ENCODE measurements at places on chromosomes 4 and X.

GRCh38 chr4:122540838-122541237 lies 80.0 kb downstream of the IL21 start:
- DNase-seq: no peak

DNA sequence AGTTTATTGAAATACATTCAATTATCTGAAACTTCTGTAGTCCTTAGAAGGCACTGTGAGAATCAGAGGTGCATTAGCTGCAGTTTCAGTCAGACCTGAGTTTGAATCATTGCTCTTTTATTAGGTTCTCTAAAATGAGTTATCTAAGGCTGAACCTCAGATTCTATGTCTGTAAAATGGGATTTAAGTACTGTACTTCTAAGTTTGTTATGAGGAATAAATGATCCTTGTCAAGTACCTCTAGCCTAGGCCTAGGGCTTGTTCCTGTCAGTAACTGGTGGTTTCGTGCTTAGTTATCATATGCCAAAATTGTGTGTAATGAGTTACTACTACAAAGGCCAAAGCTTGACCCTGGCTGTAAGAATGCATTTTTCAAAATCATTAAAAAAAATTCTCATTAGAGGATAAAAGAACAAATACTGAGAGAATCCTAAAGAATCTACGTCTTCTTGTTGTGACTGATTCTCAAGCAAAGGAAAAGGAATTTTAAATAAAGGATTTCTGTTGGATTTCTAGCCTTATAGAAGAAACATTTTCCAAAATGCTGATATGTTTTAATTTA lies 65.8 kb downstream of the SLIT2 start:
- DNase-seq: no peak

GRCh38 chr4:77178560-77178959 lies 21.6 kb downstream of the CCNG2 start:
- DNase-seq: no peak

DNA sequence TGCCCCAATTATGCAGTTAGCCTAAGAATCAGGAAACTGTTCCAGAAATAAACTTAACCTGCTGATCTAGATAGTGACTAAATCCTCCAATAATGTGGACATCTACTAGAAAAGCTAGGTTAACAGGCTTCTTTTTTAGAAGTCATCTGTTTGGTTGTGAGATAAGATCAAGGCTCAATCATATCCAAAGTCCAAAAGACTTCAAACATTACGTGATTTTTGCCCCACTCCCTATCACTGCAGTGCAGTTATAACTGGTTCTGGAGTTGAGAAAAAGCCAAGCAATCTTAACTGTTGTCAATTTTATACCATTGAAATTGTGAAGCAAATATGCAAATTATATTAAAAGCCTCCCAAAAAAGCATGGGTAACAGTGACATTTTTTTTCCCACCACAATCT lies 781.4 kb downstream of the KLHL13 start:
- no peak for DNase-seq

DNA sequence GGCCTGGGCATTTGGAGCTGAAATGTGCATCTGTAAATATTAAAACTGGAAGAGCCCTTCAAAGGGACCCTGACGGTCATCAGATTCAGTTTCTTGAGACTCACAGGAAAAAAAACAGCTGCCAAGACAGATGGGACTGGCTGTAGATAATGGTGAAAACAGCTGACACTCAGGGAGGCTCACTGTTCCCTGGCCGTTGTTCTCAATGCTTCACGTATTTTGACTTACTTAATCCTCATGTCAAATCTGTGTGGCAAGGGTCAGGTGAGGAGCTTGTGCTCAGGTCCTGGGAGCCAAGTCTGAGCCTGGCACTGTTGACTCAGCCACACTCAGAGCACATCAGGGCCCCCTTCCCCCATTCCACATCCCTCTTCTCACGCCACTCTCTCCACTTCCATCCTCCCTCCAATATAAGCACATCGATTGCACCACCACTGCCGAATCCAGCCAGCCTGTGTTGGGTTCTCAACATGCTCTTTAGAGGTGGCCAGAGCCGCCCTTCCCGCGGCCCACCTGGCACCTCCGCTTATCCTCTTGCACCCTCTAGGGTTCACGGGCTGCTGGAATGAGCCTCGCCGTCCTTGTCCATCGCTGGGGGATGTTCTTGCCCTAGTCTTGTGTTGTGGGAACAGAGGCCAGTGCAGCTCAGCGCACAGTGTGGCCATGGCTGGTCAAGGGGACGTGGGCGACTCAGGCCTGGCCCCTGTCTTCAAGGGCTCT lies 40.1 kb downstream of the EVC start:
- DNase-seq: no peak

GRCh38 chr4:123836851-123837595 lies 440.4 kb downstream of the SPRY1 start:
- no peak for DNase-seq

DNA sequence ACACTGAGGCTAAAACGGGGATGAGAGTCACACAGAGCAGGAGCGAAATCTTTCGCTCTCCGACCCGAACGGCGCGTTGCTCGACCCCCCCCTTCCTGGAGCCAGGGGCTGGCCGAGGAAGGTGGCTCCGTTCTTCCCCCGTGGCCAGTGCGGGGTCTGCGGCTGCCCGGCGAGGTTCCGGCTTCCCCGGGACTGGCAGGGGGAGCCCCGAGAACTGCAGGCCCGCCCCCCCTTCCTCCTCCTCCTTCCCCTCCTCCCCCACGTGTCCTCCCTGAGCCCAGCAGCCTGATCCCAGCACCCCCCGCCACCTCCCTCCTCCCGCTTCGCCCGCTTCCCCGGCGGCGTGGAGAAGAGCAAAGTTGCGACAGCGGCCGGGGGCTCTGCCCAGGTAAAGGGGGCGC lies 2.4 kb upstream of the BCORL1 start:
- DNase-seq: no peak

GRCh38 chr4:120691106-120691505 lies 231.4 kb downstream of the PRDM5 start:
- no peak for DNase-seq

DNA sequence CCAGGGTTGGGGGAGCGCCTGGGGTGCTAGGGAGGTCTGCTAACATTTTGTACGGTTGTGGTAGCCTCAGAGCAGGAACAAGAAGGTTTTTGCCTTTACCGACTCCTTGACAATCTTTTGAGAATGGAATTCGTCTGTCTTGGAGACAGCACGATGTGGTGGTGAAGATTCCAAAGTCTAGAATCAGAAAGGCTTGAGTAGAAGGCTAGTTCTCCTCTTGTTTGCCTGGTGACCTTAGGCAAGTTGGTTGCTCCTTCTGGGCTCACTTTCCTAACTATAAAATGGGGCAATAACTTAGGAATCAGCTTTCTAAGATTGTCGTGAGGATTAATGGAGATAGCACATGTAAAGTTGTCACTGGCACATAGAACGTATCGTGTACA lies 741 bp downstream of the FAM47E start:
- no peak for DNase-seq

DNA sequence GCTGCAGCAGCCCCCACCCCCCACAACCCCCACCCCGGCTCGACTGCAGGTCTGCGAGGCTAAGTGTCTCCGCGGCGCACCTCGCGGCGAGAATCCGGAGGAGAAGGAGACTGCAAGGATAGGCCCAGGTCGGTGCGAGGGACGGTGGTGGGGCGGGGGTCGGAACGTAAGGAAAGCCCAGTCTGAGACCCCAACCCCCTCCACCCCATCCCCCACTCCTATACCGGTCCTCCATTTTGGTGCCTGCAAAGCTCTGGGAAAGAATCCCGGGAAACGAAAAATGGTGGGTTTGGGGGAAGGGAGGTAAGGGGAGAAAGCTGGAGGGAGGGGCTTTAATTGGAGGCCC lies 614 bp downstream of the BEX3 start:
- no peak for DNase-seq

DNA sequence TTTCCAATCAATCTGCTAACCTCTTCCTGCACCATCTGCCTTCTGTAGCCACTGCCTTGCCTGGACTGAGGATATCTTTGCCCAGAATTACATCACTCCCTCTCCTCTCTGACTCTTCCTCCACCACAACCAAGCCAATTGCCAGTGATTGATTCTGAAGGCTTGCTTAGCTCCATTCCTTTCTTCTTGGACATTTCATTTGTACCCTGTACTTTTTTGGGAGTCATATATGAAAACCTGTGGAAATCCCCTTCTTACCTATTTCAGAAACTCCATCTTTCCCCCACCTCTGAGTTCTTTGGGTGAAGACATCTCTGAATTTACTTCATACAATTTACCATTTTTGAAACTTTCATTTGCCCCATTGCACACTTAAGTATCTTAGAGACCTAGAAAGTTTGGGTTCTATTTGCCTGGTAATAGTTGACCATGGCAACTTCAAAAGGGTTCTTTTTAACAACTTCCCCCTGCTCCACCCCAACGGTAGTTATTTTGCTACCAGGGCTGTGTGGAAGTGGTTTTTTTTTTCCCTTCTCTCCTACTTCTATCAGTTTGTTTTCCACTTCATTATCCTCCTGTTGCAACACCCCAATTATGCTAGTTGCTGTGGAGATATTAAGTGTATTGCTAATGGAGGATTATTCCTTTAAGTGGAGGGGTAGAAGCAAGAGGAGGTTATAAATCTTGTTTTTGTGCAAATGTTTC lies 14.3 kb downstream of the SGMS2 start:
- DNase-seq: no peak

DNA sequence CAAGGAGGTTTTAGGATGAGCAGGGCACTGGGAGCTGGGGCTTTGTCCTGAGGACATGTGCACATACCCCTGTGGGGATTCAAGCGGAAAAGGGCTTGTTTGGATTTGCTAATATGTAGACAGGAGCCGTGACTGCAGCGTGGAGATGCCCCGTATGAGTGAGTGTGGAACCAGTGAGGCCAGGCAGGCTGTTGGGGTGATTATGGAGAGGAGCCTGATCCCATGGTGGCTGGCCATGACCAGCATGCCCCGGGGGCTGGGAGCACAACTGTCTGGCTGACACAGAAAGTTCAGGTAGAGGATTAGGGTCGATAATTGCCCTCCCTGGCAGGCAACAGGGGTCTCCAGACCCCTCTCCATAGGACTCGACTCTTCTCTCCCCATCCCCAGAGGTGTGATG lies 68.8 kb upstream of the STX18 start:
- DNase-seq: no peak

GRCh38 chrX:45762699-45763647 lies 562.3 kb upstream of the DIPK2B start:
- no peak for DNase-seq

DNA sequence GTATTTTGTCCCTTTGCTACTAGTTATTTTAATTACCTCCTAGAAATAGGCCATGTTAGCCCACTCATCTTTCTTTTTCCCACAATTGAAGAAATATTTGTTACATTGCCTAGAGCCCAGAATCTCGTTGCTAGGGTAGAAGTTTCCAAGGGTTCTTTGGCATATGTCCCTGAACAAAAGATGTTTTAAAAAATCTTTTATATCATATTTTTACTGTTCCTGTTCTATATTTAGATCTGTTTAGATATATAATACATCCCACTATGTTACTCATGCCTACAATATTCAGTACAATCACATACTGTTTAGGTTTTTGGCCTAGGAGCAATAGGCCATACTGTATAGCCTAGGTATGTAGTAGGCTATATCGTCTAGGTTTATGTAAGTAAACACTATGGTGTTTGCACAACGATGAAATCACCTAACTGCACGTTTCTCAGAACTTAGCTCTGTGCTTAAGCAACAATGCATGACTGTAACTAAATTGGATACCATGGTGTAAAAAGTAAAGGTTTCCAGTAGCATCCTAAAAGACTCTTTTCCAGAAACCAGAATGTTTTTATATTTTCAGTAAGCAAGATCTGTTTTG lies 236.0 kb upstream of the SLIT2 start:
- DNase-seq: no peak

DNA sequence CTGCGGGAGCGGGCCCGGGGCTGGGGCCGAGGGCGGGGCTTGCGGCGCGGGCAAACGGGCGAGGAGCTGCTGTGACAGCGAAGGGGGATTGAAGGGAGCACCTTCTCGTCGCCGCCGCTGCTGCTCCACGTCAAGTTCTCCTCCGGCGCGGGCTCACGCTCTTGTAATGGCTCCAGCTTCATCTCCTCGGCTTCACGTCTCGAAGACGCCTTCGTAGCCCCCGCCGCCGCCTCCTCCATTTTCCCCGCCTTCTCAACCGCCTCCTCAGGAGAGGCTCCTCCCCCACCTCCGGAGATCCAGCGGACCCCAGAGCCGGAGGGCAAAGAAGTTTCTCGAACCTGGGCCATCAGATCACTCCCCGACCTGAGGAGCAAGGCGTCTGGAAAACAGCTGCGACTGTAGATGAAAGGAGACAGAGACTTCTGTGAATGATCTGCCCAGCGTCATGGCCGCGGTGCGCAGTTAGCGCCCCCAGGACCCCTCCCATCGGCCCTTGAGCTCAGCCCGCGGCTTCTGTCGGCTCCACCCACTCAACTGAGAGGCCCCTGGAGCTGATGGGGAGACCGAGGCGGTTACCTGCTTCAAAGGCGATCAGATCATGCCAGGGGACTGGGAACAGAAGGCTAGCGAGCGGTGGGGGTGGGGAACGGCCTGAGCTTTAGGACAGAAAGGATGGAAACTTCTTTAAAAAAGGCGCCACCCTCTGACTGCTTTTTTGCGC lies 895 bp downstream of the USP51 start:
- DNase-seq: peak; percentile 54

DNA sequence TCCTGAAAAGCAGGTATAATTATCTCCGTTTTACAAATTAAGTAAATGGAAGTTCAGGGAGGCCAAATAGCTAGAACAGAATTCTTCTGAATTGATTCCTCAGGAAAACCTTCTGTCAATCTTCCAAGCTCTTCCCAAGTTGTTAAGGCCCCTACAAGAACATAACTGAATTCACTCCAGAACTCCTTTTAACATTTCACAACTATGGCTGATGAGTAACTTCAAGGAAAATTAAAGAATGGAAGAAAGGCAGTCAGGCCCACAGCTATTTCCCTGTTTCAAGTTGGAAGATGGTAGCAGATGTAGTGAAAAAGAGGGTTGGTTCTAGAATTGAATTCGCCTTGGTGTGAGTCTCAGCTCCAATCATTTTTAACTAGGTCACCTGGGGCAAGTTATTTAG lies 15.9 kb downstream of the SETD7 start:
- DNase-seq: no peak

- DNase-seq: no peak
These were observed 330.3 kb upstream of the PITX2 start for GRCh38 chr4:110953191-110953590.

DNA sequence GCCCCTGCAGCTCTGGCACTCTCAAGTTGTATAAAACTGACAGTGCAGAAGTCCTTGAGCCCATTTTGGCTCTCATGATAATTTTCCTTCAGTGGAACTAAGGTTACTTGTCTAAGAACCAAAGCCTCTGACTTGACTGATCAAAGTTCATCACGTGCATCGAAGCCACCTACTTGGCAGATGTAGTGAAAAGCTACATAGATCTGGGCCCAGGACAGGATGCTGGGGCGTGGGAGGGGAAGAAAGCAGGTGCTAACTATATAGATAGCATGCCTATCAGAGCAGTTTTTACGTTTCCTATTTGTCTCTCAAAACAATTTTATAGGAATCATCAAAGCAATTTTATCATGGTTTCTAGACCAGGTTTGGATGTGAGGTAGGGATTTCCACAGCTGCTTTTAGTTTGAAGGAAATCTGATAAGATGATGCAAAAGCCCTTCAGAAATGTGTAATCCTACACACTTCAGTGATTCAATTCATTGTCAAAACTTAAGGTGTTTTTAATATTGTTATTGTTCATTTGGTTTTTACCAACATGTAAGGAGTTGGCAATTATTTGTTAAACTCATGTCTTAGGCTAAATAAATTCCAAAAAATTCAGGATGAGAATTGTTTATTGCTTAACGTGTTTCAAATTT lies 1.2 kb upstream of the CD40LG start:
- DNase-seq: peak; percentile 43
